ENCODE measurements at places on chromosomes 12 and 14.

DNA sequence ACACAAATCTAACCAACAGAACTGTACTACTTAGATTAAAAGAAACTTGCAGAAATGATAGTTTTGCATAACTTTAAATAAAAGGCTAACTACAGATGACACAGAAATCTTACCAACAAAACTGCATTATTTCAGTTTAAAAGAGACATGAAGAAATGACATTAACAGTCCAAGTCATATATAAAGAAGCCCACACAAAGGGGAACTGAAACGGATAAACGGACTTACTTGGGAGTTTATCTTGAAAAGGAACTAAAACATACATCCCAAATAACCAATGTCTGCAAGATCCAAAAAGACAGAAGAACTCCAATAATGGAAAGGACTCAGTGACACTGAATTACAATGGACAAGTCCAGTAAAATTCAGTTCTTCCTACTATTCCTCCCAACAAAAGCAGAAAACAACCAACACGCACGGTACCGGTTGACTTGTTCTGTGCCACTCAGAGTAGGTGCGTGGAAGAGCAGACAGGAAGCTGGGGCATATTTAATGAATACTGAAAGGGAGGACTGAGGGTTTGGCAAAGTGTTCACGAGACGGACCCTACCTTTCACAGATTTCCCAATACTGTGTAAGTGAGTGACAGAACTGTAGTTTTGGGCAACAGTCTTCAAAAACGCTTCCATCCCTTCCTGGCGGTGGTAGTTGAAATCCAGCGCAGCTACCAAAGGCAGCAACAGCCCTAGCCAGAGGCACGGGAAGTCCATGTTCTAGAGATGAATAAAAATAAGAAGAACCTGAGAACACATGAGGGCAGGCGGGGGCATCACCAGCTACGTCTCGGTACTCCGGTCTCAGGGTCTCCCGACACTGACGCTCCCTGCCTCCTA is 627 bp downstream of the CPM start:
- no peak for DNase-seq

GRCh38 chr12:64064240-64064639 is 157.9 kb downstream of the KICS2 start:
- no peak for DNase-seq

GRCh38 chr12:38875586-38876228 is 29.7 kb downstream of the CPNE8 start:
- DNase-seq: no peak

DNA sequence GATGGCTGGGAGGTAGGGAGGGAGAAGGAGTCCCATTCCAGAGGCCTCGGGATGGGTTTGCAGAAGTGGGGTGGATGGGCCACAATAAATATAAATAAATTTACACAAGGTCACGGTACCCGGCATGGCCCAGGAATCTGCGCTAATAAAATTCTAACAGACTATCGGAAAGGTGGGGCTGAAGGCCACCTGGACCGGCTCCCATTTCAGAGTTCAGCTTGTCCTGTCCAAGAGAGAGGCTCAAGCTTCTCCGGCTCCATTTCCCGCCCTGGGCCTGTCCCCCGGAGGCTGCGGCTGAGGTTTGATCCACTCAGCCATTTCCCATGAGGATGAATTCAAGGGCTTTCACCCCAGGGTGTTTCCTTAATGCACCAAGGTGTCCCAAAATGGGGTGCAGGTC is 30.2 kb downstream of the FOXN4 start:
- no peak for DNase-seq

- DNase-seq: no peak
These were observed 363.9 kb downstream of the BCL11B start for GRCh38 chr14:98908050-98908449.

GRCh38 chr14:65872536-65872935 is 460.0 kb downstream of the FUT8 start:
- no peak for DNase-seq

DNA sequence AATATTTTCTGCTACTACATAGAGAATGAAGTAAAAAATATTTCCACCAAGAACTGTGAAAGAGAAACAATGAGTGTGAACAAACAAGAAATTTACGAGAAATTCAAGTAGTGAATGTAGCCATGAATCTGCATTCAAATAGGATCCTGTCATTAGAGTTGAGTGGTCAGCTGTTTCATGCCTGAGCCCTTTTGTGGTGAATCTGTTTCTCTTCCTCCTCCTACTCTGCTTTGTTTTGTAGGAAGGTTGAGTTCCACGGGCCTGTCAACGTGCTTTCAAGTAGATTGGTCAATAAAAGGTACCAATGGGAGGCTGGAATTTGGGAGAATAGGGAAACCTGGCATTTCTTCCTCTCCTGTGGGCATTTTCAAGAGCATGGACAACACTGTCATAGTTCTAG is 1749.6 kb upstream of the FLRT2 start:
- DNase-seq: no peak

DNA sequence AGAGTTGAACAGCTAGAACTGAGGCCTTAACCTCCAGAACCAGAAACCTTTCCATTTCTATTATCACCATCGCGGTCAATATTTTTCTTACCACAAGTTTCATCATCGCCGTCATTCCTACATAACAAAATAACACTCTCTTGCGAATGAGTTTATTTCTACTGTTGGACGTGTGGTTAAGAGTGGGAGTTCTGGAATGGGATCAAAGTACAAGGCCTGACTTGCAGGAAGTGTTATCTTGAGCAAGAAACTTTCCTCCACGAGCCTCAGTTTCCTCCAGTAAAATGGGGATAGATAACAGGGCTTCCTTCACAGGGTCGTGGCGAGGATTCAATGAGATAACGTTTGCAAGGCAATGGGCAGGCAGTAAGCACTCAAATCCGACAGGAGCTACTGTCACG is 652 bp downstream of the SART3 start:
- DNase-seq: no peak

GRCh38 chr12:65899241-65899640 is 75.0 kb downstream of the HMGA2 start:
- no peak for DNase-seq

GRCh38 chr12:14065616-14066015 is 84.2 kb upstream of the GRIN2B start:
- no peak for DNase-seq

DNA sequence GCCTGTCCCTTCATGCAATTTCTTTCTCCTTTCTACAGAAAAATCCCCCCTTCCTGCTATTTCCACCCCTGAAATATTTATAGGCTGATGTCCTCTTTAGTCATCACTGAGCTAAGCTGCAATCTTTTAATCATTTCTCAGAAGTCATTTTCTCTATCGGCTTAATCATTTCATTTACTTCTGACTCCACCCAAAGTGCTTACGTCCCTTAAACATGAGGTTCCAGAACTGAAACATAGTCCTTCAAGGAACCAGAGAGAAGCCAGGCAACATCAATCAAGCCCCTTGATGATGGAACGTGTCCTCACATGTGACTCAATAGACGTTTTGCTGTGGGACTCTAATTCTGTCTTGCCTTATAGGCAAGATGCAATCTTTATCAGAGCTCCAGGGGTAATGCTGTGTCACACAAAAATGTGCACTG is 148.7 kb upstream of the KRR1 start:
- no peak for DNase-seq

- DNase-seq: no peak
These were observed 215.2 kb downstream of the RASSF9 start for GRCh38 chr12:85621041-85621440.

- DNase-seq: no peak
These were observed 9.5 kb upstream of the DNM1L start for GRCh38 chr12:32669584-32669983.

DNA sequence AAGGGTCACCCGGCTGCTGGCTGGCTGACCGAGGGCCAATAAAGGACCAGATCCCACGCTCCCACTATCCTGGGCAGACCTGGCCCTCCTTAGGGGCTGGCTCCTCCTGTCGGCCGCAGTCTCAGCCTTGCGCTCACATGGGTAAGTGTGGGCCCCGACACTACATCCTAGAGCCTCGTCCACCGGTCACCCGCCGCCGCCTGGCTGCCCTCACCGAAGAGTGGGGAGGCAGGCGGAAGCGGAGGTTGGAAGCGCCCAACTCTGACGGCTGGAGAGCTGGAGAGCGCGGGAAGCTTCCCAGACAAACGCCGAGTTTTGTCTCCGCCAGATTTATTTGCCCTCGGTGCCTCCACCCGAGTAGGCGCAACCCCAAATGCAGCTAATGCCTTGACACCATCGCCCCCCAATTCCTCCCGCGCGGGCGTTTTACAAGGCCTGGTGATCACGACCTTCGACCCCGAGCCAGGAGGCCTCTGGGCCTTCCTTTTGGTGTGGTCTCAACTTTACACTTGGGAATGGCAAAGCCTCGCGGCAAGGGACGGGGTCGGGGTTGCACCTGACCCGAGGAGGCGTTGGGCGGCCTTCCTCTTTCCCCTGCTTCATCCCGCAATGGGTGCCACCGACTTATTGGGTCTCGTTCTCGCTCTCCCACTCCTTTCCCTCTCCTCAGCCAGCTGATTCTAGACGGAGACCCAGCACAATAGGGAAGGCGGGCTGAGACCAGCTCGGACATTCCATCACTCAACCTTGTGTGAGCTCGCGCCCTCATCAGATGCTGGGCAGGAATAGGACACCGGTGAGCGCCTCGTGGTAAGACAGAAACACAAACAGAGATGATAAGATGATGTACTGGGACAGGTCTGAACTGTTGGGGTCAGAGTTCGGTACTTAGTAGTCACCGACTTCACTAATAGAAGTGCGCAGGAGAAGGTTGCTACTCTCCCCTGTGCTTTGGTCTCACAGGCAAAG is 78.3 kb upstream of the ANO4 start:
- DNase-seq: no peak

- DNase-seq: no peak
These were observed 392.3 kb downstream of the PAWR start for GRCh38 chr12:79298506-79298905.

DNA sequence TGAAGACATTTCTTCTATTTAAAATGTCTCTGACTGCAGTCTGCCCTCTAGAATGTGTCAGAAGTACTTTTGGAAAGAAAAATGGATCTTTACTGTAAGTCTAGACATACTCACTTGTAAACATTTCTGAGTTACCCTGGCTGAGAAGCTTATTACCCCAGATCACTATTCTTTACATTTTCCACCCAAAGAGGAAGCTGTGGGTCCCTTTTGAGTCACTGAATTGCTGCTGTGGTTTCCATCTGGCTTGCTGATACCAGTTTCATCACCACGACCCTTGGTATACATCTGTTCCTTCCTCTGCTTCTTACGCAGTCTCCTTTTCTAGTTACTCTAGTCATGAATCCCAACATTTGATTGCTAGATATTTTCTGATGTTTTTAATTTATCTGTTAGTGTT is 20.2 kb upstream of the CLEC4D start:
- DNase-seq: no peak

DNA sequence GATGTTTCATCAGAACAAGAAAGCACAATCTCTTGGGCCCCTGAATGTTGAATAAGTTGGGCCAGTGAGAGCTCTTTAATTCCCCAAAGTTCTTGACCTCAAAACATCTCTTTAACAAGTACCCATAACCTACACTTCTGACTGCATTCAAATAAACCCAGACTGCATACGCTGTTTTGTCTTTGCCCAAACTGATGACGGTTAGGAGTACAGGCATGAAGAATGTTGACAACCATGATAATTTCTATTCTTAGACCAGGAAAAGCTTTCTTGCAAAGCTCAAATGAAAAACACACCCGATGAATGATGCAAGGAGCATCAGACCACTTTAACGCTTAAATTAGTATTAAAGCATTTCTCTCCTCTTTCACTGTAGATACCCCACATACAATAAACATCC is 11.7 kb upstream of the RAB3IP start:
- DNase-seq: no peak

GRCh38 chr12:24750263-24750662 is 198.6 kb downstream of the BCAT1 start:
- no peak for DNase-seq

DNA sequence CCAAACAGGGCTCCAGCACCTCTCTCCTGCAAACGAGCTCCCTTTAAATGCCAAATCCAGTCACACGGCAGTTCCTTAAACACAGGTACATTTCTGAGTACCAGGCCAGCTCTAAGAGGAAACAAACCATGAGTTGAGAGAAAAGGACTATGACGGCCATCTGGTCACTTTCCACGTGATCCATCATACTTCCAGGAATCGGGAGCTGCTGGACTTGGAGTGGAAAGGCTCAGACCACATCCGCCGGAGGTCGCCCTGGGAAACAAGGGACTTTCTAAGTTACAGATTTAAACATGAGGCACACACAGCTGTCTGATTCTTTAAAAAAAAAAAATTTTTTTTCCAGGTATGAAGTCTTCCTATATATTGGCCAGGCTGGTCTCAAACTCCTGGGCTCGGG is 39.2 kb downstream of the ACADS start:
- no peak for DNase-seq

- DNase-seq: no peak
These were observed 682 bp downstream of the ERBB3 start for GRCh38 chr12:56080556-56081138.

DNA sequence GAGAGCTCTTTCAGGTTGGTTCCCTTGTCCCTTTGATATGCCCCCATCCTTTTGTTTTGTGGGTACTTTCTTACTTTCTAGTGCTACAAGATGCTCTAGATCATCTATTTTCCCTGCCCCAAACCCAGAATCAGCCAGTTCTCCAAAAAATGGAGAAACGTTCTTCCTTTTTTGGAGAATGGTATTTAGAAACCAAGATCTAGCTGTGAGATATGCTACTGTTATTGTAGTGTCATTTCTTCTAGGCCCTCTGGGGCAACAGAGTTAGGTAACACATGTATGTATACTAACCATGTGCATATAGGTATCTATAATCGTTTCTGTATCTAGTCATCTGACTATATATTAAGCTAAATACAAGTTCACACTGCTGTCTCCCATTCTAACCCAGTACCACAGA is 6.9 kb upstream of the IGFBP6 start:
- no peak for DNase-seq

GRCh38 chr12:54680374-54680773 is 32.2 kb upstream of the DCD start:
- DNase-seq: no peak

GRCh38 chr14:102694530-102695166 is 82.6 kb upstream of the TRAF3 start:
- no peak for DNase-seq

- no peak for DNase-seq
These were observed 702.7 kb downstream of the MED13L start for GRCh38 chr12:115574826-115575225.

GRCh38 chr12:20383612-20384011 is 15.3 kb downstream of the PDE3A start:
- DNase-seq: no peak

DNA sequence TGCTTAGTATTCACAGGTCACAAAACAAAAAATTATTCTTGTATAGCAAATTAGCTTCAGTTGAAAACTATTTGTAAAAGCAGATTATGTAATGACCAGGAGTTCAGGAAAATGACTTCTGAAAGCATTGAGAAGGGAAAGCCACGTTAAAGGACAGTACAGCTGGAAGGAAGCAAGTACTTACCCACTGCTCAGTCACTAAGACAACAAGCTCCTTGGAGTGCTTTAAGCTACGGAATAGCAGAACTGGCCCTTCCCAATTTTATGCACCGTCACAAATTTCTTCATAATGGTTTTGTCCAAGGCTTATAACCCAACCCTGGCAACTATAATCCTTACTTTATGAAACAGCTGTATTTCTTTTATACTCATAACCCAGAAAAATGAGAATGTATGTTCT is 13.0 kb upstream of the SNAPC1 start:
- DNase-seq: no peak
